Muscle of back (tissue), 13 donors: ENCODE measurements at places on chromosomes 7 and 10. TPM values are rescaled to one million over a fixed set of nuclear protein-coding genes. Genes with fewer than 3 reads are reported as not detected.

CFAP69 gene
- 3.8 TPM for polyA plus RNA-seq

GPER1 gene
- polyA plus RNA-seq = 6.5 TPM

IFIT1 gene
- 63.9 TPM for polyA plus RNA-seq

- DNase-seq = no peak
Observed at GRCh38 chr10:97048649-97049427, 136.9 kb downstream of the SLIT1 start.

DNA sequence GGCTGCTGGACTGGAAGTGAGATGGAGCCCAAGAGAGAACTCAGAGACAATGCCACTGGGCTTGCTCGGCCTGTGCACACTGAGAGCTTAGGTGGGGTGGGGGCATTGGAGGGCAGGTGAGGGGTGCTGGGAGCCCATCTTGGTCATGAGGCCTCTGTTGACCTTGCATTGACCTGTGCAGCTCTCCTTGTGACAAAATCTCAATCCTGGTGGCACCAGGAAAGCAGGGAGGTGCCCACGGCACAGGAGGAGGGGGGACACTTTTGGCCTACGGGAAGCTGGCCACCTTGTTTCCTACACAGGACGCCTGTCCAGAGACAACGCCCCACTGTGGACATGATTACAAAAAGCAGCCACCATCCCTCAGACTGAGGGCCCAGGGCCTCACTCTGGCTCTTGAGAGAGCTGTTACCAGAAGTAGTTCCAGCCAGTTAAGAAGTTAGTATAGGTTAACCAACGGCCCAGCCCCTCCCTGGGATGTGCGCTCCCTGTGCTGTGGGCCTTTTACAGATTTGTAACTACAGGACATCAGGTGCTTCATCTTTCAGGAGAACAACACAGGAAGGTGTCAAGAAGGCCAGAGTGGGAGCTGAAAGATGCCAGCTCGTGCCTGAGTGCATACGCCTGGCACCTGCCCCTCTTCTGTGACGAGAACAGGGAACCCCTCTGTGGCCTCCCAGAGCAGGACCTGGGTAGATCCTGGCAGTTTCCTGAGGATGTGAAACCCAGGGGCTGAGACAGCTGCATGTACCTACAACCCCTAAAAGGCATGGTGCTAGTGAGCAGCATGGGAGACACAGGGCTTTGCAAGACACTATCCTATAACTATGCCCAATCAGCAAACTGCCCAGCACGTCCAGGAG is 10.3 kb downstream of the PKD1L1 start:
- DNase-seq = no peak
